ENCODE measurements at places on chromosomes 12 and 14. TPM values are rescaled to one million over a fixed set of nuclear protein-coding genes. Genes with fewer than 3 reads are reported as not detected.

GALNT16 gene
- 0.19 TPM for total RNA-seq

OTX2 gene
- not detected for total RNA-seq

TDRD9 gene
- 1.0 TPM for total RNA-seq

TMEM132C gene
- total RNA-seq, result not detected

KRT86 gene
- total RNA-seq, result 0.85 TPM

HCAR3 gene
- total RNA-seq, result not detected

VRTN gene
- total RNA-seq, result not detected

All from endothelial cell of coronary artery (primary cell).